ENCODE measurements at places on chromosomes 5 and 9.

DNA sequence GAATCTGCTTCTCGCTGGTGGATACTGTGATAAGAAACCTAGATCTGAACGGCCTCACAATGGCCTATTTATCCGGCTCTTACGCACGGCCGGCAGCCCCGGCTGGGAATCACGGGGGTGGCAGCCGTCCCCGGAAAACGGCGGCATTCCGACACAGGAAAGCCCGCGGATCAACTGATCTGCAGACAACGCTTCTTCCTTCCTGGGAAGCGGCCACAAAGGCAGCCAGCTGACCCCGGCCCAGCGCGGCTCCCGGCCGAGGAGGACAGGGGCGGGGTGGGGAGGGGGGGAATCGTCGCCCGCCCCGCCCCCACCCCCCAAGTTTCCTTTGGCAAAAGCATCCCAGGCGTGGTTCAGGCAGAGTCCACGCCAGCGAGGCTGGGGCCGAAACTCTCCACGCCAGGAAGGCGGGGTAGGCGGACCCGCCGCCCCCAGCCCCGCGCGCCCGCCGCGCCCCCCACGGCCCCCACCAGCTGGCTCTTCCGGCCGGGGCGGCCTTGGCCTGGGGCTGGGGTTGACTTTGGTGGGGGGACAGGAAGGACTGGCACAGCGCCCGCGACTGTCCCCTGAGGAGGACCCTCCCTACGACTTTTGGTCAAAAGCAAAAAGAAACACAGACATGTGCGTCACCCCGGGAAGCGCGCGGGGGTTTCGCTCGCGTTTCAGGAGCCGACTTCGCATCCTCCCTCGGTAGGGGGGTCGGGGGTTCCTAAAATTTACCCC, 247.7 kb upstream of the ANKRD55 start:
- DNase-seq = peak; percentile 79

- no peak for DNase-seq
These were observed 11.2 kb downstream of the SLC22A5 start for GRCh38 chr5:132380741-132381140.

DNA sequence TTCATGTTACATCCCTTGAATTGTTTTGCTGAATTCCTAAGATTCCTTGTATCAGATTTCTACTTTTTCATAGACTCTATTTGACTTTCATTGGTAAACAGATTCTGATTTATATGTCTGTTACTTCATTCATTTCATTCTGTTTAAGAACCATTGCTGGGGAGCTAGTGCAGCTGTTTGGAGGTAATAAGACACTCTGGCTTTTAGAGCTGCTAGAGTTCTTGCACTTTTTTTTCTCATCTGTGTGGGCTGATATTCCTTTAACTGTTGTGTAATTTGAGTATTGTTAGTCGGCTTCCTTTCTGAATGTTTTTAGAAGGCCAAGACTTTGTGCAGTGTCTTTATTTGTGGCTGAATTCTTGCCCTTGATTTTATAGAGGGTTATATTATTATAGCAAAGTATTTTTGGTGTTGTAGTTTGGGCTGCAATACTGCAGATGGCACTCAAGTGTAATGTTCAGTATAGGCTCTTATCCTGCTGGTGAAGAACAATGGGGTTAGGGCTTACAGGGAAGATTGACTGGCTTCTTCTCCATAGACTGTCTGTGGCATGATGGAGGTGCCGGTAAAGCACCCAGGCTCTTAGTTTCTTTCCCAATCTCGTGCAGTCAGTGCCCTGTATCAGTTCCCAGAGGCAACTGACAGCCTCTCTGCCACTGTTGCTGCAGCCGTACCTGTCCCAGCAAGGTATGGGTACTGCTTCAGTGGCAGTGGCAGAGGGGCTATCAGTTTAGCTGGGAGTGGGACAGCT, 162.2 kb downstream of the OXCT1 start:
- DNase-seq = no peak

GRCh38 chr9:38431116-38431515, 6.9 kb upstream of the IGFBPL1 start:
- no peak for DNase-seq

DNA sequence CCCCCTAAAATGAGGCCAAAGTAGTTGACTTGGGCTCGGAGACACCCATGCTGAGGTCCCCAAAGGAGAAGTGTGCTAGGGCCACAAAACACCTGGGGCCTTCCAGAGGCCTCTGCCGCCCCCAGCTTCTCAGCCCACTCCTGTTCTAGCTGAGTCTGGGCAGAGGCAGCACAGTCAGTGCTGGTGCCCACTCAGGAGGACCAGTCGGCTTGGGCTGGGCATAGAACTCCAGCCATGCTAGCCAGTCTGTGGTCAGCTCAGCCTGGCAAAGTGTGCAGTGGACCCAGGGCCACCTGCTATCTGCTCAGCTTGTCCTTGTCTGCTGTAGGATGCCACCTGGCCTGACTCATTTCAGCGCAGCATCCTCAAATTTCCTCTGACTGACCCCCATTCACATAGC, 254.6 kb downstream of the FSTL4 start:
- DNase-seq = no peak

- peak; percentile 48 for DNase-seq
These were observed 572 bp downstream of the NR4A3 start for GRCh38 chr9:99822109-99822805.

DNA sequence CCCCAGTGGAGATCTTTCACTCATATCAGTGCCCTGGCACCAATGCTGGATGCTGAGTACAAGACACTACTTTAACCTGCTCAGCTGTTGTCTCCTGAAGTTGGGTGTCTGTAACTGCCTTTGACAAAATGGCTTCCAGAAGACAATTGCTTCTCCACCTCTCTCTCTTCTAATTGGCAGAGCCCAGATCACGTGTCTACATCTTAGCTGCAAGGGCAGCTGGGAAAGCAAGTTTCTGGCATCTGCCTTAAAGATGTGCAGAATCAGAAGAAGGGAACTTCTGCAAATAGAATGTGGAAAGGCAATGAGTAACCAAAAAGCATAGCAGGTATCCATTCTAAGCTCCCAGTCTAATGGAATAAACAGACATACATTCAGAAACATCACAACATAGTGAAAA, 81.1 kb downstream of the PDZD2 start:
- DNase-seq = no peak

- no peak for DNase-seq
These were observed 288.9 kb downstream of the RAB3C start for GRCh38 chr5:58871648-58872242.

DNA sequence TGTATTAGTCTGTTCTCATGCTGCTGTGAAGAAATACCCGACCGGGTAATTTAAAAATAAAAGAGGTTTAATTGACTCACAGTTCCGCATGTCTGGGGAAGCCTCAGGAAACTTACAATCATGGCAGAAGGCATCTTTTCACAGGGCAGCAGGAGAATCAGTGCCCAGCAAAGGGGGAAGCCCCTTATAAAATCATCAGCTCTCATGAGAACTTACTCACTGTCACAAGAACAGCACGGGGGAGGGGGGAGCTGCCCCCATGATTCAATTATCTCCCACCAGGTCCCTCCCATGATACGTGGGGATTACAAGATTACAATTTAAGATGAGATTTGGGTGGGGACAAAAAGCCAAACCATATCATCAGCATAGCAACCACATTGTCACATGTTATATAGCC, 102.5 kb downstream of the GPBP1 start:
- DNase-seq = no peak

- no peak for DNase-seq
These were observed 76.2 kb upstream of the TBC1D2 start for GRCh38 chr9:98331536-98332259.

- no peak for DNase-seq
These were observed 3.7 kb upstream of the IRX2 start for GRCh38 chr5:2755076-2755680.

GRCh38 chr9:130060296-130060695, 6.6 kb downstream of the GPR107 start:
- DNase-seq = no peak

DNA sequence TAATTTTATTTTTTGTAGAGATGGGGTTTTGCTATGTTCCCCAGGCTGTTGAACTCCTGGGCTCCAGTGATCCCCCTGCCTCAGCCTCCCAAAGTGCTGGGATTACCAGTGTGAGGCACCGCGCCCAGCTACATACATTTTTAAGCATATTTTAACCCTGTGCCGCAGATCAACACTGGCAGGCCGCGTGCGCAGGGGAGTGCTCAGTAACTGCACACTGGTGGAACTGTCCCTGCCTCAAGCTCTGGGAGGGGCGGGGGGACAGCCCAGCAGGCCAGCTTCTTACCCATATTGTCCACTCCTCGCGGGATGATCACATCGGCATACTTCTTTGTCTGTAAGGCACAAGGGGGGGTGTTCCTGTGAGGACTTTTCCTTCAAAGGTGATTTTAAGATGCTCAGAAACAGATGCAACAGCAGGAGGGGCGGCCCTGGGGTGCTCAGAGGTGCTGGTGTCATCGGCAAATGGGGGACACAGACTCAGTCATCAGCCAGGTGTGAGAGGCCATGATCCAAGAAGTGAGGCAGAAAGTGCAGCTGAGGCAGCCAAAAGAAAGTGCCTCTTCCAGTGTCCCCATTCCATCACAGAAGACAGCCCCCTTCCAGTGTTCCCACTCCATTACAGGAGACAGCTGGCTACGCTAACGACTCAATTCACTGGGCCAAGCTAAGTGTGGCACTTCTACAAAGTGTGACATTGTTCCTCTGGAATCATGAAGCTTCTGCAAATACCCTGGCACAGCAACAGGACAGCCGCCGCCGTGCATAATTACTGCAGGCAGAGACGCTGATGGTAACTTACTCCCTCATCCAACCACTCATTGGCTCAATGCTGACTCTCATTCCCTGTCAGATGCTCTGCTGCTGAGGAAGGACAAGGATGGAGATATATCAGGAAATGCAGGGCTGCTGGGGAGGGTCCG, 5.2 kb downstream of the UCK1 start:
- no peak for DNase-seq

DNA sequence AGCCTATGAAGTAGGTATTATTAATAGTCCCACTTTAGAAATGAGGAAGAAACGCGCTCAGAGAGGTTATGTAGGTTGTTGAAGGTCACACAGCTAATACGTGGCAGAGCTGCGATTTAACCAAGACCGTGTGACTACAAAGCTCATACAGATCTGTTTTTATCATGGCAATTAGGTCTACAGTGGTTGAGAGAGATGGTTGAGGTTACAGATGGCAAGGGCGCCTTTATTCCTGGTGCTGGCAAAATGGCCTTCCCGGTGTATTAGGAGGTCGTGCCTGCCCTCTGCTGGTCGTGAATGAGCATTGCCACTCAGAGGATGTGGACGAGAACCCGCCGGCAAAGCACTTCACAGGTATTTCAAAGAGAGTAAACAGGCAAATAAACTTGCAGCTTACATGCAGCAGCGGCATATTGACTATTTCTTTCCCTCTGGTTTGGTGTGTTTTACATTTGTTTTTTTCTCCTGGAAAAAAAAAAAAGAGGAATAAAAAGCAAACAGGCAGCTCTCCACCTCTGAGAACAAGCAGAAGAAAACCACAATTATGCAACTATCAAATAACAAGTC, 65.3 kb upstream of the EGFLAM start:
- peak; percentile 74 for DNase-seq
